ENCODE measurements at places on chromosomes 2 and 18.
A peak's percentile ranks its signal among the peaks of the same experiment; 100 is the strongest.

- DNase-seq: no peak
Measured at GRCh38 chr2:144631636-144632035, 111.7 kb upstream of the ZEB2 start.

GRCh38 chr2:160252278-160252887 is 52.3 kb upstream of the ITGB6 start:
- DNase-seq: no peak

- no peak for DNase-seq
Measured at GRCh38 chr2:241288324-241288888, 27.1 kb downstream of the HDLBP start.

DNA sequence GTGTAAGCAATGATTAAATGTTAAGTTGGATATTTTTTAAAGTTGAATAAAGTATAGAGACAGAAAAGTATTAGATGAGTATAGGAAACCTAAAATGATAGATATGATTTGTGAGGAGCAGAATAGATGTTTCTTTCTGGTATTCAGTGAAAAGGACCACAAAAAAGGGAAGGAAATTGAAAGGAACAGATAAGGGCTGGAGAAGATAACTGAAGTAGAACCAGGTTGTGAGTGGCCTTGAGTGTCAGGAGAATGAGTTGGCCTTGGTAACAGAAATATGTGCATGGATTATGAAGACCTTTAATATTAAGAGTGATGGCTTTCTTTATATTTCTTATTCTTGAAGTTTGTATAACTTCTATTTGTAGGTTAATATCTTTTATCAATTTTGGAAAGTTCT is 543.5 kb downstream of the METTL4 start:
- DNase-seq: no peak

- no peak for DNase-seq
Measured at GRCh38 chr2:149863227-149863626, 275.7 kb upstream of the MMADHC start.

DNA sequence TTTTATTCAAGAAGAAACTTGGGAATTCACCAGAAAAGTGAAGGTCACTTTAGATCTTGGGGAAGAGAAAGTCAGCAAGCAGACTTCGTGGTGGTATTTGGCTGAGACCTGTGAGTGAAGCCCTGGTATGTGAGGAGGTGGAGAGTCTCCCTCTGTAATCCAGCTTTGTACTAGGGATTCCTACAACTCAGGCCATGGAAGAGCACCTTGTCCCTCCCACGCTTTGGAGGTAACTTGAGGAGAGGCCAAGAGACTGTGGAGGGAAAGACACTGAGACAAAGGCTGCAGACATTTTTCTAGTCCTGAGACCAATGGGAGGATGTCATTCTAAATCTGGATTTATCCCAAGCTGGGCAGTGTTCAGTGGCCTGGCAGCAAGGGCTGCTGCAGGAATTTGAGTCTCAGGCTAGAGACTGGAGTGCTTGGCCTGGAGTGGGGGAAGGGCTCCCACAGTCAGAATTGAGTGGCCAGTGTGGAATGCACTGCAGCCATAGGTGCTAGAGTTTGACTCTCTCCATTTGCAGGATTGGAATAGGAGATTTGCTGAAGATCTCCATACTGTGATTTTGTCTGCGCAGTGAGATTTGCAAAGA is 219.0 kb downstream of the ACTR3 start:
- DNase-seq: no peak

DNA sequence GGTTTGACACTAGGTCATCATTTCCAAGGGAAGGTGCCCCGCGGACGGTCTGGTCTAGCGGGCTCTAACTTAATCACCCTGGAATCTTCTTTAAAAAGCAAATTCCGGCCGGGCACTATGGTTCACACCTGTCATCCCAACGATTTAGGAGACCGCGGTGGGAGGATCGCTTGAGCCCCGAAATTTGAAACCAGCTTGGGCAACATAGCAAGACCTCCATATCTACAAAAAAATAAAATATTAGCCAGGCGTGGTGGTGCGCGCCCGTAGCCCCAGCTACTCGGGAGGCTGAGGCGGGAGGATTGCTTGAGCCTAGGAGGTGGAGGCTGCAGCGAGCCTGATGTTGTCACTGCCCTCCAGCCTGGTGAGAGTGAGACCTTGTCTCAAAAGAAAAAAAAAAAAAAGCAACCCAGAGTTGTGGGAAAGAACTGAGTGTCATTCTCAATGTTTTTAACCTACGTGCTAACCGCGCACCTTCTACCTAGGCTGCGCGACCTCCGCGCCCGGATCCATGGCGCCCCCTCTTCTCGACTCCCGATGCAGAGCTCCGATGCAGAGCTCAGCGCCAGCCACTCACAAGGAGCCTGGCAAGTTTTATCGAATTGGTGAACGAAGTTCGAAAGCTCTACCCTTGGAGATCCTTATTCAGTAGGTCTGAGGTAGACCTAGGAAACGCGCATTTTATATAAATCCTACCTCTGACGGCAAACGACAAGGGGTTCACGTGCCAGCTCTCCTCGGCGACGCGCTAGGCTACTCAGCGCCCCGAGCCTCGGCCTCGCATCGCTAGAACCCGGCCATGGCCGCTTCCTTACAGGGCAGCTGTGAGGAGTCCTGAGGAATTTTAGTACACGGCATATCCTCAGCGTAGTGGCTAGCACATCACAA is 888 bp upstream of the TWSG1 start:
- no peak for DNase-seq

- DNase-seq: no peak
Measured at GRCh38 chr18:62963507-62963906, 248.2 kb downstream of the PHLPP1 start.

DNA sequence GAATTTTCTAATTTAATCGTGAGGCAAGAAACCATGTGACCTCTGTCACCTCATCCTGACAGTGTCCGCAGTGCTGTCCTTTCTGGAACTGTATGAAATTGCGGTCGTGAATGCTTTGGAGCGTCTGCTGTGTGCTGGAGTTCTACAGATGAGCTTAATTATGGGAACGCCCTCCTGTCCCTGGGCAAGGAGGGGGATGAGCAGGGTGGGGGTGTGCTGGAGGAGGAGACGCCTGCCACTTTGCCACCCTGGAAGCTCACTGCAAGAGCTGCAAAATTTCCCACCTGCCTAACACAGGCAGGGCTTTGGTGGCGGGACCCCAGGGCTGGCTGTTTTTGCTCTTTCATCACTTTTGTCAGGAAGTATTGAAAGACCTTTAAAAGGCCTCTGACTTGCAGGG is 6.5 kb downstream of the LPIN1 start:
- DNase-seq: no peak

GRCh38 chr18:13112982-13113381 is 105.6 kb upstream of the LDLRAD4 start:
- peak; percentile 75 for DNase-seq

GRCh38 chr2:195442458-195443175 is 214.4 kb upstream of the SLC39A10 start:
- no peak for DNase-seq

GRCh38 chr2:23244617-23245016 is 140.4 kb upstream of the KLHL29 start:
- no peak for DNase-seq

GRCh38 chr2:119218478-119219064 is 5.1 kb upstream of the STEAP3 start:
- DNase-seq: no peak

DNA sequence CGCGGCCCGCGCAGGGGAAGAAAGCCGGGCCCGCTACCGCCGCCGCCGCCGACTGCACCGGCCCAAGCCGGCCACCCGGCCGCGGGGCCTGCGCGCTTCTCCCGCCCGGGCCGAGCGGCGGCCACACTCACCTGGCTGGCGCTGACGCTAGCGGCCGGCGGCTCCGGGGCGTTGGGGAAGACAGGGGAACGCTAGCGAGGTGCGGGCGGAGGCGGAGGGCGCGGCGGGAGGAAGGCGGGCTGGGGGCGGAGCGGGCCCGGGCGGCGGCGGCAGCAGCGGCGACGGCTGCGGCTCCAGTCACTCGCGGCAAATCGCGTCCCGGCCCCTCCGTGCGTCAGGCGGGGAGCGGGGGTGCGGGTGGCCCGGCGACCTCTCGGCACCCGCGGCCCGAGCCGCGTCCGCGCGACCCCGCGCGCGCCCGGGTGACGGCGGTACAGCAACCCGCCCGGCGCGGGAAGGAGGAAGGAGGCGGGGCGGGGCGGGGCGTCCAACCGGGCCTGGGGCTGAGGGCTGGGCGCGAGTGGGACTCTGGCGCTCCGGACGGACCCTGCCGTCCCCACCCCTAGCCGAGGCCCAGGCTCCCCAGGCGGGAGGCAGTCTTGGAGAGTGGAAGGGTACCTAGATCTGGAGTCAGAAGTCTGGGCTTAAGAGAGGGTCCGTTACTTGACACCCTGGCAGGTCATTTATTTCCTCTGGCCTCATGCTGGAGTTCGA is at the start of gene SESTD1:
Gene SESTD1, minus strand, starts transcription at position 465 of the 714 bp plus-strand sequence. CDS start 72,991 bp downstream, outside the sequence.
- peak; percentile 77 for DNase-seq

DNA sequence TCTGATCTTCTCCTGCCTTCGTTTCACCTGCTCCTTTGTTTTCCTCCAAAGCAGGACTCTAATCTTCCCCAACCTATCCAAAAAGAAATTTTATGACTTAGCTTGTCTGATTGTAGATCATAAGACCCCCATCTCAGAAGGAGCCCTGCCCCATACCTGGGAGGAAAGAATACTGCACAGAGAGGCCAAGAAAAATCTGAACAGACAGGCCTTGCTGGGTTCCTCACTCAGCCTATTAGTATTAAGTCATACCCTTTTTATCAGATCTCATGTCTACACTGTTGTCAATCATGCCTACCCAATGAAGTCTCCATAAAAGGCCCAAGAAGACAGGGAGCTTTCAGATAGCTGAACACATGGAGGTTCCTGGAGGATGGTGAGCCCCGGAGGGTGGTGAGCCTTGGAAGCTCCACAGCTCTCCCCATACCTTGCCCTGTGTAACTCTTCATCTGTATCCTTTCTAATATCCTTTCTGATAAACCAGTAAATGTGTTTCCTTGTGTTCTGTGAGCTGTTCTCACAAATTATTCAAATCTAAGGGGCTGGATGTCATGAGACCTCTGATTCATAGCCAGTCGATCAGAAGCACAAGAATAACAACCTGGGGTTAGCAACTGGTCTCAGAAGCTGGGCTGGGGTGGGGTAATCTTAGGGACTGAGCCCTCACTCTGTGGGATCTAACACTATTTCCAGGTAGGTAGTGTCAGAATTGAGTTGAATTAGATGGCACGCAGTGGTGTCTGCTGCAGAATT is 108.8 kb downstream of the SPOPL start:
- no peak for DNase-seq

- no peak for DNase-seq
Measured at GRCh38 chr18:23550898-23551297, 35.4 kb downstream of the NPC1 start.

- no peak for DNase-seq
Measured at GRCh38 chr2:68363721-68364120, 1.4 kb upstream of the PLEK start.

- DNase-seq: no peak
Measured at GRCh38 chr2:170550501-170550900, 164.6 kb upstream of the SP5 start.

DNA sequence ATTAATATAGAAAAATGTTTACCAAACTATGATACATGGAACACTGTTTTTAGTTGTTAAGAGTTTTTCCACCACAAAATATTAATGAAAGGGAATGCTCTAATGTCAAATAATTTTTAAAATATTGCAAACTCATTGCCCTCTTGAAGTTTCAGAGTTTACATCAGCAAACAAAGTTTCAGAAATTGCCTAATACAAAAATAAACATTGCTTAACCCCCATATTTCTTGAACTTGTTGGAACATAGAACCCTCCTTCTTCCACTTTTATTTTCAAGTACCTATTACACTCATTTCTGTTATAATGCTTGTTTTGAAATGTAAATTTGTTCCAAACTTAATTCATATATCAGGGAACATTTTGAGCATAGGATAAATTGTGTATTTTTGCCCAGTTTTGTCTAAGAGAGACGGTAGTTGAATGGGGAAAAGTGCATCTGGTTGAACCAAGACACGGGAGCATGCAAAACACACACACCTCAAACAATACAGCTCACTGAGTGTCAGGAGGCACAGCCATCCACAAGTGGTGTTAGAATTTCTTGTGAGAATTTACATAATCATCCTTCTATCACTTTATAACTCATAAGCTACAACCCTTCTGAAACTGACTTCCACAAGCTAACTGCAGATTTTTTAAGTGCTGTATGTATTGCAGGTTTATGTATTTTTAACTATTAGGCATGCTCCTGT is 5.3 kb upstream of the MC4R start:
- DNase-seq: no peak

DNA sequence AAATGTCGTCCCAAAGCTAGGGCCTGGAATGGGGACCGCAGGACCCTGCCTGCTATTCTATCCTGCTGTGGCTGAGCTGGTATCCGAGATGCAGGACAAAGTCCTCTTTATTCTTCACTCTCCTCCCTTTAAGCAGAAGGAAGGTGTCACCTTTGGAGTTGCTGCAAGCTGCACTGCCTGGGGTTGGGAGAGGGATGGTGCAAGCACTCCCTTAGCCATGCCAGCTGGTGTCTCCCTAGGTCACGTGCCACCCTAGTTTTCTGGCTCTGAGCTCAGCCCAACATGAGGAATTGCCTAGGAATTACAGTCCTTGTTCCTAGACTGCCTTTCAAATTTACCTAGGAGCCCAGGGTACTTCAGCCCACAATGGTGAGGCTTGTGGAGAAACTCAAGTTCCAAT is 21.4 kb upstream of the FAM228A start:
- DNase-seq: no peak

DNA sequence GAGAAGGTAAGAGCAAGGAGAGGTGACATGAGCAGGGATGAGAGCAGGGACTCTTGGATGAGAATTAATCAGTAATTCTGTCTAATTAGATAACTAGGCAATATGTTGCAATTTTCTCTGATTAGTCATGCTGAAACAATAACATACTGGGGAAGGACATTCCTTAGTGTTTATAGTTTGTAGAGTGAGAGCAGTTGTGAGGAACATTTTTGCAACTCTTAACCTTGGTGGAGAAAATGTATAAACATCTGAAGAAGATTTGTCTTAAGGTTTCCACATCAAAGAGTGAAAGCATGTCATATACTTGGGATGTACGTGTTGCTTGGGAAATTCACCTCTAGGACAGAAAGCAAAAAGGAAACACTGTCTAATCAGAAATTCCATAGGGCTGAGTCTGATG is 955.4 kb upstream of the FANCL start:
- DNase-seq: no peak

DNA sequence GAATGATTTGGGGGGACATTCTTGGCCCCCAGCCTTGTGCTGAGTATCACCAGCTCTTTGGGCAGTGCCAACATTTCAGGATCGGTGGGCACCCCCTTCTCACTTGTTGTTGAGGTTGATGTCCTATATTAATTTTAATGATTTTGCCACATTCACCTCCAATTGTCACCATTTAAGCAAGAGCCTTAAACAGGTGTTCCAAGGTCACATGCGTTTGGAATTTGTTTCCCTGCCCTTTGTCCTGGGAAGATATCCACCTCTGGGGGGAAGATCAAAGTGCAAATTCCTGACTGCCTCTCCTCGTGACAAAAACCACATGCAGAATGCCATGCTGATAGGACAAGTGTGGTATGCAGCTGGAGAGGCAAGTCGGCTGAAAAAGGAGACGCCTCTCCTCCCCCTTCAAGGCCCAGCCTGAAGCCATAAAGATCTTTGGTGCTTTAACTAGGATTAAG is 72.5 kb upstream of the ID2 start:
- no peak for DNase-seq
